ENCODE measurements at places on chromosomes 2 and 18.

DNA sequence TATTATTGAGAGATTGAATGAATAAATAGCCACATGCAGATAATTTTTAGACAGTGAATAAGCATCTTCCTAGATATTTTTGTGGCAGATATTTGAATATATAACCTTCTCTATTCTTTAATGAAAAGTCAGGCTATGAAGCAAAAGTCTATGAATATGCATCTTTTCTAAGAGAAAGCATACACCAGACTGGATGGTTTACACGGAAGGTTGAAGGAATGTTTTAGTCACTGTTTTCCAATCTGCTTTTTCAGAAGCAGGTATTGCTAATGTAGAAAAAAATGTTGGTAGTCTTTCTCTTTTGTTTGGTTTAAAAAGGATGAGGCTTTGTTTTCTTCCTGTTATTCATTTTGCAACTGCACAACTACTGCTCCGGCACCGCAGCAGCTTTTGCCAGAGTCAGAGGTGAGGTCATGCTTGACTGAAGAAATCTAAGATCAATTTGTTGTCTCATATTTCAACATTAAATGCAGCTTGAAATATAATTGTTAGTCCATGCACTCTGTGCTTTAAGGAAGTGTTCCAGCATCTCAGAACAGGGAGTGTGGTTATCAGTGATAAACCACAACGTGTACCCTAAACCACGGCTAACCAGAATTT, 1540.8 kb upstream of the PIK3C3 start:
- DNase-seq, result no peak

DNA sequence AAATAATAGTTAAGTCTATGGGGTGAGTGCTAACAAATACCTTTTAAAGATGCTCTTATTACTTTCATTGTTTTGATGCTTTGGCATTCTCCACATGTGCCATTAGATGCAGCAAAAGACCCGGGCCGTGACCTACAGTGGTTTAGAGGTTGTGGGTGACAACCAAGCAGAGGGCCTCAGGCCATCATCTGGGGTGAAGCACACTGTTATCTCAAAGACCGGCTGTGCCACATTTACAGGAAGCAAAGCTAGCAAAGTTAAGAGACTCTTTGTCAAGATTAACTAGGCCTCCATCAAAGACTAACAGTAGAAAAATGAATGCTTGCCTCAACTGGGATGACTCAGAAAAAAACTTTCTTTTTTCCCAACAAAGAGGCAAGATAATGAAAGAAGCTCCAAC, 695.3 kb downstream of the SATB2 start:
- DNase-seq, result no peak

- DNase-seq, result no peak
Observed at GRCh38 chr2:231720987-231721966, 13.0 kb downstream of the PTMA start.

DNA sequence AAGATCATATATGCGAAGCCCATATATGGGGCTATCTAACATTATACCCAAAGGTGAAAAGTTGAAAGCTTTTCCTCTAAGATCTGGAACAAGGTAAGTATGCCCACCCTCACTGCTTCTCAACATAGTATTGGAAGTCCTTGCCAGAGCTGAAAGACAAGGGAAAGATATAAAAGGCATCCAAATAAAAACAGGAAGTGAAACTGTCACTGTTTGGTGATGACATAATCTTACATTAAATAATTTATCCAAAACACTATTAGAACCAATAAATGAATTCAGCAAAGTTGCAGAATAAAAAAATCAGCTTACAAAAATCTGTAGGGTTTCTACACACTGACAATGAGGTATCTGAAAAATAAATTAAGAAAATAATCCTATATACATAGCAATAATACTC, 205.8 kb downstream of the INSIG2 start:
- DNase-seq, result no peak

GRCh38 chr2:164186591-164186990, 434.7 kb downstream of the GRB14 start:
- no peak for DNase-seq

- no peak for DNase-seq
Observed at GRCh38 chr18:43542016-43542415, 264.7 kb upstream of the SYT4 start.

- no peak for DNase-seq
Observed at GRCh38 chr2:177165721-177166711, 46.6 kb upstream of the HNRNPA3 start.

DNA sequence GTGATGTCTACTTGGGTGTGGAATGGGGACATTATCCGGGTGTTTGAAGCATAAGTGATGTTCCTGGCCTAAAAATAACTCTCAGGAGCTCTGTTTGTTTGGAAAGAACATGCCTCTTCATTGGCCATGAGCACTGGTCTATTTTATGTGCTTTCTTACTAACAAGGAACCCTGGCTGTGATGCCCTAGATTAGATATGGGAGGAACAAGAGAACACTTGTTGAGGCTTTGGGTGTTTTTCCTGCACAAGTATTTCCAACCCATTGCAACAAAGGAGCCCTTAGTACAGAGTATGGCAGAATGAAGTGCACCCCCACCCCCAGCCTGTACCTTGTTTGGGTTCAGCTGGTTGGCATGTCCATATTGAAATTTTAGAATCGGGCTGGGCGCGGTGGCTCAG, 95.9 kb downstream of the SLC4A3 start:
- no peak for DNase-seq

DNA sequence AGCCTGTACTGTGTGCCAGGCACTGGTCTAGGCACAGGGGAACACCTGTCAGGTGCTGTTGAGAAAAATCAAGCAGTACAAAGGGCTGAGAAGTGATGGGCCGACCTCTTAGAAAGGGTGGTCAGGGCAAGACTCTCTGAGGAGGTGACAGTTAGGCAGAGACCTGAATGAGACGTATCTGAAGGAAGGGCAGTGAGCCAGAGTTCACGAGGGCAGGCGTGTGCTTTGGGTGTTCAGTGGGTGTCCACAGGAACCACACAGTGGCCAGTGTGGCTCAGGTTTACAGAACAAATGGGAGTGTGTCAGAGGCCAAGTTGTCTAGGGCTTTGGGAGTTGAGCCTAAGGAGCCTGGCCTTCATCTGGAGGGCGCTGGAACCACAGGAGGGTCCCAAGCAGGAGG, 6.2 kb downstream of the ARMC9 start:
- no peak for DNase-seq

DNA sequence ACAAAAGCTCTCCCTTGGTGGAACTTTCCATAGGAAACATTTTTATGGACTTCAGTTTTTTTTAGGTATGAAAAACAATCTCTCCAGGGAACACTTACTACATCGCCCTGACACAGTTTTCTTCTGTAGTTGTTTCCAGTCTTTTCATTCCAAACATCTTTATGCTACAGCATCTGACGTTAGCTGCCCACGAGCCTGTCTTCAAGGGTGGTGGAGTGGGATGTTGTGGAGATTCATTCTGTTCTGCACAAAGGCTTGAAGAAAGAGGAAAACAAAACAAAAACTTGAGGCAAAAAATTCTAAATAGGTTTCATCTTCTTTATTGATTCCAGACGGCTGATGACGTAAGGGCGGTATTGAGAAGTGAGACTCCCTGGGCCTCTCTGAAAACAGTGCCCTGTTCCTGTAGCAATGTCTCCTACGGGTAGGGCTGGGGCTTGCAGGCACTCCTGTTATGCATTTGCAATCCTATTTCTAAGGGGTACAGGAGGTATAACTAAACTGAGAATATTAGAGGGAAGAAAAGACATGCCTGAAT, 375.0 kb downstream of the RNF144A start:
- DNase-seq, result no peak

- DNase-seq, result no peak
Observed at GRCh38 chr2:156346731-156347130, 14.2 kb upstream of the NR4A2 start.

DNA sequence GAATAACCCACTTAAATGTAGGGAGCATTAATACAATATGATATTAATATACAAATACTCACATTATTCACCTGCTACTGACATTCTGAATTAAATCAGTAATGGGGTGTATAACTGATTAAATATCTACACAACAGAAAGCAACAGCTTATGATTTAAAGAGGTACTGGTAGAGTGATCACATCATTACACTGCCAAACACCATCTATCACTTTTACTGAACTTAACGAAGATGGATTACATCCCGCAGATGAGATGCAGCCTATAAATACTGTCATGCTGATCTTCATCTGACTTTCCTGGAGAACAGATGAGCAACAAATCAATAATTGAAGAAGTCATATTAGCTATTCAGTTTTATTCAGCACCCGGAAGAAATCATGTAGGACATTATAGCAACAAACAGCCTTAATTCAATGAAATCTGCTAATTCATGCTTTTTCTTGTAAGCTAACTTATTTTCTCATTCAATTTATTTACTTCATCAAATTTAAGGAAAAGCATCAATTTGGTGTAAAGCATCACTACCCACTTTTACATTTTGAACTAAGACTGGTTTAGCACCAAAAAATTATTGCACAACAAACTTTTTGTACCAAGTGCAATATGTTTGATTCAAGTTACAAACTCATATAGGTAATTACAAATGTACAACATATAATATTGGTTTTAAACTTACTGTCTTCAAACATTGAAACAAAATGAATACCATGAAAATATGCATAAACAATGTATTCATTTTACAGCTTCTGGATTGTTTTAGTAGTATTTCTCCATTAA, 1509.0 kb downstream of the LRP1B start:
- DNase-seq, result no peak

GRCh38 chr2:134226601-134227000, 27.3 kb upstream of the MGAT5 start:
- no peak for DNase-seq

- DNase-seq, result no peak
Observed at GRCh38 chr2:30224151-30224550, 7.2 kb upstream of the LBH start.

DNA sequence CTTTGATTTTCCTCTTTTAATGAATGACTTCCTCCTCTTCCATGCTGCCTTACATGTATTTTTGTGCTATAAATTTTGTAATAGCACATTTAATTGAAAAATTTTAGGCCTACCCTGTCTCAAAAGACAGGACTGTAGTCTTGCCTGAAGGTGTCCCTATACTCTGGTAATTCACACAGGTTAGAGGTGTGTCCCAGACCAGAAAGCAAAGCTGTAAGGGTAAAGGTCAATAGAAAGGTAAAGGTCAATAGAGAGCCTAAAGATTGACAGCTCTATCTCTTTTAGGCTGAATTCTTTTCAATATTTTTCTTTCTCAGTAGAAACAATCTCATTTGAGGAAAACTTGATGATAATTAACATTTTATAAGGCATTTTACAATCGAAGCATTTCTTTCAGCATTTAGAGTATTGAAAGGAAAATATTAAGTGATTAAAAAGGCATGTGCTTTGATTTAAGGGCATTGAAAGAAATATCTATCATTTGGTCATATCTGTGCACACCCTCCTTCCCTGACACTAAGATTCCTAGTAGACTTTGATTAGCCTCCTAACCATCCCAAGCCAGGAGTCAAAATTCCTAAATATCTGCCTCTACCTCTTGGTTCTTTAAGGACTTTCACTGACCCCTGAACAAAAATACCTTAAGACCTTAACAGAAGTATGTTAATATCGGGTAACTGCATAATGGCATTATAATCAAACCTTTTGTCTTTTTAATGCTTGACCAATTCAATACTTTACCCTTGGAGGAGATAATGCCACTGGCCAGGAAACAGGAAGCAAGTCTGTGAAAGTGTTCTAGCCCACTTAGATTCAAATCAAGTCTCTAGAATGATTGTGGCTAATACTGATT, 161.8 kb upstream of the DTNA start:
- DNase-seq, result no peak

- DNase-seq, result no peak
Observed at GRCh38 chr2:98757904-98758421, 27.0 kb upstream of the MGAT4A start.

DNA sequence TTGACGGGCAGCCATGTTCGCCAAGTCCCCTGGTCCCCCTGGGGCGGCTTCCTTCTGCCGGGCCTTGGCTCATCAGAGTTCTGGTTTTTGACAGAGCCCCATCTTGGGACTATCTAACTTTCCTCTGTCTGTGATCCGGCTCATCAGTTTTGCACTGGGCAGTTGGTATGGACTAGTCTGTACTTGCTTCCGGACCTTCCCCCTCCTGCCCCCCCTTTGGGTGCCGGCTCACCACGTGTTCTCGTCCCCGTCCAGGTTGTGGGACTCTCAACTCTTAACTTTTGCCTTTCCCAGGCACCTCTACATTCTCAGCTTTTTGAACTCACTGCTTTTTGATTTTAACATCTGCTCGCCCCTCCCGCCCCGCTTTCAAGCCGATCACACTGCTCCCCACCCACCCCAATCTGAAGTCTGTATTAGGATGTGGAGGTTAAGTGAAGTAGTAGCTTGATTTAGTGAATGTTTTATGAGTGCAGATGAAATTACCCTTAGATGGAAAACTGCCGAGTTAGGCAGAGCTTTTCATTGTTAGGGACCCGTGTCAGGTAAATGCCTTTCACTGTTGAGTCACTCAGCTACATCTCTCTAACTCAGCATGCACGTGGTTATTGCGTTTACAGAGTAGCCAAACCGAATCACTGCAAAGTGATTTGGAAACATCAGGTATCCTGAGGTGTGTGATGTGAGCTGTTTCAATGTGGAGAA, 874 bp downstream of the WDR43 start:
- DNase-seq, result no peak

- no peak for DNase-seq
Observed at GRCh38 chr2:204738721-204739120, 193.4 kb downstream of the PARD3B start.

DNA sequence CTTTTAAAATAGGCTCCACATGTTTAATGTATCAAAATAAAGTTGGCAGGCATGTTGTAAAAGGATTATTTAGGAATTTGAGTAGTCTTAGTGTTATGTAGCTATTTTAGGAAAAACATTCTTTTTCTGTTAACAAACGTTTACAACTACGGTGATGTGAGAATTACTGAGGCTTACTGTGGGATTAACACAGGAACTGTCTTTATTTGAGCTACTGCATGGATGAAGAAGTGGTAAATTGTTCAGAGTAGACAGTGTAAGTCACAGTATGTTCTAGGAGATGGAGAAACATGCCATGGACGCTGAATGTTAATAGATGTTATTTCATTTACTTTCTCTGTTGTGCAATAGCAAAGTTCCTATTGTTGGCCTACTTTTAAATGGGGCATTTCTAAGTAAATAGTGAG, 1.6 kb downstream of the PPM1B start:
- DNase-seq, result no peak

DNA sequence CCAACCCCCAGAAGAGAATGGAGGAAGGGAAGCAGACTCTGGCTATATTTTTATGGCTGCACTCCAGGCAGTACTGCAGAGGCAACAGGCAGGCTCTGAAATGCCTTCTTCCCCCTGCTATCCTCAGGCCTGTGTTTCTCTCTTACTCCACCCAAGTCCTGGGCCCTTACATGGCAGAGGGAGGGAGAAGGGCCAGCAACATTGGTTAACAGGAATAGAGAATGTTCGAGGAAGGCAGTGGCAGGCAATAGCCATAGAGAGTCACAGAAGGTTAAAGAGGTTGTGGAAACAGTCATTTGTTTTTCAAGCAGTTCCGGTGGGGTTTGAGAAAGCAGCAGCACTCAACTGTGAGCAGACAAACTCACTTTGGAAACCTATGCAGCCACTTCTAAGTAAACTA, 15.1 kb upstream of the DARS1 start:
- no peak for DNase-seq

GRCh38 chr2:23385748-23386338, 864 bp downstream of the KLHL29 start:
- DNase-seq, result no peak

Measured in RWPE2 (cell line).